Uterus (tissue), 4 donors: ENCODE measurements at places on chromosomes 1 and 21. TPM values are rescaled to one million over a fixed set of nuclear protein-coding genes. Genes with fewer than 3 reads are reported as not detected.

FOXJ3 gene
- 88.4 TPM for total RNA-seq

DNA sequence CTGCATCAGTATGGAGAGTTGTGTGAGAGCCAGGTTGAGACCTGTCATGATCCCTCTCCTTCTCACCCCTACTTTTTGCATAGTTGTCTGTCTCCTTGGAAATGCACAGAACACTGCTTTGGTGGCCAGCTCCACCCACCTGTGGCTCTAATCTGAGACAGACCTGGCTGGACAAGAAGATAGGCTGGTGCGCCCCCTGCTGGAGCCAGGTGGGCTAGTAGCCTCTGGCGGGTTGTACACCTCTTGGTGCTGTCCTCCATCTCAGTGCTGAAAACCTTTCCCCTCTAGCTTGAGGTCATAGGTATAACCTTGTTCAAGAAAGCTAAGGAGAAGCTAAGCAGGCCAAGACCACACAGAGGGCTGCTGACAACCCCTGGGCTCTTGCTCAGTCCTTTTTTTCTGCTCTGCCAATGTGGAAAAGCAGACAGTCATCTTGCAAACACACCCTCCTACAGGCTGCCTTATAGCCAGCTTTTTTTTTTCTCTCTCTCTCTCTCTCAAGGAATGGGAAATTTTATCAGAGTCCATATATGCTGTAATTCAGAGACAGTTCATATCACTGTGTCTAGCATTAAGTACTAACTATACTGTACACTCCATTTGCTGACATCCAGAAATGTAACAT, 58.8 kb upstream of the SPATA6 start:
- no peak overlapping the region for H3K27ac ChIP-seq
- H3K4me3 ChIP-seq = no peak overlapping the region
- no peaks in the 10 kb centered on the region for H3K4me1 ChIP-seq
- H3K36me3 ChIP-seq = no peaks in the 10 kb centered on the region
- no peaks in the 10 kb centered on the region for H3K27me3 ChIP-seq

DNA sequence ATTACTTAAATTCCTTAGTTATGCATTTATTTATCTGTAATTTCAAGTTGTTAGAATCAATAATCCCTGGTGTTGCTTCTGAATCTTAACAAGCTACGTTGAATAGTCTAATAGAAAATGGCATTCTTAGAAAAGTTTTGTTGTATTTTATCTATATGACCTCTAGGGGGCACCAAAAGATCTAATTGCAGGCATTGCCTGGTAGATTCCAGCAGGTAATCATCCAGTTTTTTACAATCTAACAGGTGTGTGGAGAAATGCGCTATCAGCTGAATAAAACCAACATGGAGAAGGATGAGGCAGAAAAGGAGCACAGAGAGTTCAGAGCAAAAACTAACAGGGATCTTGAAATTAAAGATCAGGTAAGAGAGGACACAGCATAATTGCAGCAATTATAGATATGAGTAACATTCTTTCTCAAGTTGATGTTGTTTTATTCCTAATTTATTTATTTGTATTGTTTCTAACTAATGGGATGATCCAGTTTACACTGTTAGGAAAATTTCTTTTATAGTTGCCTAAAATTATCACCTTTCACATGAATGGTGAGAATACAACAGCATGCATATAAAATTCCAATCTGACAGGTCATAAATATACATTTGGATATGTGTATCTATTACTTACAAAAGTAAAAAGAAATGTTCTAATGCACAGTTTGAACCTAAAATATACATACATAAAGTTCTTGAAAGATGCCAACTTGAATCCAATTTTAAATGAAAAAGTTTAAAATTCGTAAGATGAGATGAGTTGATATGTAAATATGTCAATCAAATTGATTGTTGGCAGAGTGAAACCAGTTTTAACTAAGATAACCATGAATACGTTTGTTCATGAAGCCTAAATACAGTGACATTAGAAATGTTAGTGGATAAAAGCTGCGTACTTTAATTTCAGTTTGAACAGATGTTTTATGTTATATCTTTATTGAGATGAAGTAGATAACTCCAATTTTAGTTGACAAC, 88.4 kb downstream of the SDCCAG8 start:
- H3K27me3 ChIP-seq = no peaks in the 10 kb centered on the region
- H3K36me3 ChIP-seq = no peaks in the 10 kb centered on the region
- H3K4me3 ChIP-seq = no peak overlapping the region
- H3K27ac ChIP-seq = no peak overlapping the region

RHBG gene
- 0.49 TPM for total RNA-seq

TCHHL1 gene
- total RNA-seq = not detected

PLEKHA6 gene
- total RNA-seq = 5.9 TPM
